Activated T-helper 2 cell treated with anti-CD3 and anti-CD28 coated beads, Interferon-gamma antibody, Interleukin-2, Interleukin-4, amounts not matched to agents 10 μg/mL and 5 μg/mL and 100 μg/mL, durations not matched to agents 14 hours and 24 hours and 36 hours (primary cell): ENCODE measurements at places on chromosomes 4 and X. TPM values are rescaled to one million over a fixed set of nuclear protein-coding genes. Genes with fewer than 3 reads are reported as not detected.

- no peaks in the 10 kb centered on the region for H3K27me3 ChIP-seq
- no peak overlapping the region for H3K4me3 ChIP-seq
- H3K36me3 ChIP-seq: peaks cover 55% of the 10 kb centered on the region
- no peak overlapping the region for H3K27ac ChIP-seq
Measured at GRCh38 chr4:152652102-152652501, 27.7 kb downstream of the TMEM154 start.

- no peak overlapping the region for H3K4me3 ChIP-seq
- no peak for DNase-seq
- no peak overlapping the region for H3K27ac ChIP-seq
- no peaks in the 10 kb centered on the region for H3K36me3 ChIP-seq
- peaks cover 67% of the 10 kb centered on the region for H3K27me3 ChIP-seq
- peaks cover 29% of the 10 kb centered on the region for H3K4me1 ChIP-seq
Measured at GRCh38 chr4:48047896-48048295, 31.3 kb downstream of the NIPAL1 start.

DNA sequence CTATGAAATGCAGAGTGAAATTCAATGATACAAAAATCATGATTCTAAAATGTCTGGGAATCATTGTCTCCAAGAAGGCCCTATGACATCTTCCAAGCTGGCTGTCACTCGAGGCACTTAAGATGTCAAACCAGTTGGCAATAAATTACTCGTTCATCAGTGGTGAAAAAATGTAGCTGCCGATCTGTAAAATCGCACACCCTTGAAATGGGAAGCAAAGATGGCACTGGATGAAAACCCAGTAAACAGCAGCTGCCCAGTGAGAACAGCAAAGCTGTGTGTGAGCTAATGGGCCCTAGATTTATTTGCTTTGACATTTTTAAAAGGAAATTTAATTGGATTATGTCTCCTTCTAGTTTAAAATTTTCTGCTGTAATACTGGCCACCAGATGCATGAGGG lies 181.9 kb upstream of the NDP start:
- no peak overlapping the region for H3K4me3 ChIP-seq
- H3K36me3 ChIP-seq: no peaks in the 10 kb centered on the region
- no peak for DNase-seq
- H3K27ac ChIP-seq: no peak overlapping the region
- H3K27me3 ChIP-seq: no peaks in the 10 kb centered on the region
- no peaks in the 10 kb centered on the region for H3K4me1 ChIP-seq

DNA sequence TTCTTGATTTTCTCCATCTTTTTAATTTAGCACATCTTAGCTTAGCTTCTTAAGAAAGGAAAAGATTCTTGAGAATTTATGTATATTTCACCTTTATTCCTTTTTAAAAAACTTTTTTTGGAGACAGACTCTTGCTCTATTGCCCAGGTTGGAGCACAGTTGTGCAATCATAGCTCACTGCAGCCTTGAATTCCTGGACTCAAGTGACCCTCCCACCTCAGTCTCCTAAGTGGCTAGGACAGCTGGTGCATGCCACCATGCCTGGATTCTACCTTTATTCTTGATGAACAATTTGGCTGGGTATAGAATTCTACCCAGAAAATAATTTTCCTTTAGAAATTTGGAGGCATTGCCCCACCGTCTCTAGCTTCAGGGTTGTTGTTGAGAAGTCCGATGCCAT lies 19.5 kb upstream of the SH3D19 start:
- H3K27ac ChIP-seq: no peak overlapping the region
- no peak for DNase-seq
- H3K4me3 ChIP-seq: no peak overlapping the region
- H3K36me3 ChIP-seq: no peaks in the 10 kb centered on the region

GRCh38 chrX:39162322-39162735 lies 361.1 kb downstream of the MID1IP1 start:
- DNase-seq: peak; percentile 24
- H3K4me1 ChIP-seq: peaks cover 65% of the 10 kb centered on the region
- H3K4me3 ChIP-seq: peak overlapping the region; percentile 56
- no peaks in the 10 kb centered on the region for H3K27me3 ChIP-seq
- H3K27ac ChIP-seq: peak overlapping the region; percentile 98

DNA sequence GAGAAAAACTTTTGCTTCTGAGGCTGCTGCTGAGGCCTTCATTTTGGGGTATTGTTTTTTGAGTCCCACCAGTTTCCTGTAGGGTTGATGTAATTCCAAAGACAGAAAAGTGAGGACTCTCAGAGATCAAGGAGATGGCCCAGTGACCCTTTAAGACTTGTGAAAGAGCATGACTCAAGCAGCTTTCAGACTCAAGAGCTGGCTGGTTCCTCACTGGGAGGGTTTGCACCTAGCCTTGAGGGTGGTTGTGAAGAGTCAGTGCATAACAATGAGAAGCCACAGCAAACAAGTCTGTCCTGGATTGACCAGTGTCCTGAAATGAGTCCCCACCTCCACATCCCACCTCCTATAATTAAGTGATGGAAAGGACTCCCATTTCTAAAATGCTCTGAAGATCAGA lies 89.2 kb downstream of the NHS start:
- DNase-seq: no peak
- no peaks in the 10 kb centered on the region for H3K27me3 ChIP-seq
- H3K4me1 ChIP-seq: no peaks in the 10 kb centered on the region
- H3K27ac ChIP-seq: no peak overlapping the region
- H3K36me3 ChIP-seq: no peaks in the 10 kb centered on the region
- no peak overlapping the region for H3K4me3 ChIP-seq

GRCh38 chr4:101420661-101421060 lies 73.3 kb upstream of the PPP3CA start:
- H3K27me3 ChIP-seq: peaks cover 16% of the 10 kb centered on the region
- H3K4me3 ChIP-seq: no peak overlapping the region
- DNase-seq: no peak
- H3K4me1 ChIP-seq: peaks cover 36% of the 10 kb centered on the region
- no peak overlapping the region for H3K27ac ChIP-seq

- no peak for DNase-seq
- H3K27ac ChIP-seq: no peak overlapping the region
- no peaks in the 10 kb centered on the region for H3K27me3 ChIP-seq
- peaks cover 3% of the 10 kb centered on the region for H3K4me1 ChIP-seq
- no peaks in the 10 kb centered on the region for H3K36me3 ChIP-seq
Measured at GRCh38 chrX:40552768-40553167, 28.0 kb upstream of the ATP6AP2 start.

Gene DGKK
- total RNA-seq: not detected in 2 replicates

Gene RIBC1
- total RNA-seq: 0.43 and 0.90 TPM in 2 replicates
